ENCODE measurements at places on chromosomes 6 and 20.

DNA sequence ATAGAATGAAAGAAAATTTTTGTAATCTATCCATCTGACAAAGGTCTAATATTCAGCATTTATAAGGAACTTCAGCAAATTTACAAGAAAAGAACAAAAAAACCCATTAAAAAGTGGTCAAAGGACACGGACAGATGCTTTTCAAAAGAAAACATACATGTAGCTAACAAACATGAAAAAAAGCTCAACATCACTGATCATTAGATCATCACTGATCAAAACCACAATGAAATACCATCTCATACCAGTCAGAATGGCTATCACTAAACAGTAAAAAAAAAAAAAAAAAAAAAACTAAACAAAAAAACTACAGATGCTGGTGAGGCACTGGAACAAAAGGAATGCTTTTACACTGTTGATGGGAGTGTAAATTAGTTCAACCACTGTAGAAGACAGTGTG, 837.1 kb downstream of the EPHA7 start:
- DNase-seq, result no peak

- no peak for DNase-seq
These were observed 48.9 kb upstream of the TXNDC5 start for GRCh38 chr6:7959453-7959852.

DNA sequence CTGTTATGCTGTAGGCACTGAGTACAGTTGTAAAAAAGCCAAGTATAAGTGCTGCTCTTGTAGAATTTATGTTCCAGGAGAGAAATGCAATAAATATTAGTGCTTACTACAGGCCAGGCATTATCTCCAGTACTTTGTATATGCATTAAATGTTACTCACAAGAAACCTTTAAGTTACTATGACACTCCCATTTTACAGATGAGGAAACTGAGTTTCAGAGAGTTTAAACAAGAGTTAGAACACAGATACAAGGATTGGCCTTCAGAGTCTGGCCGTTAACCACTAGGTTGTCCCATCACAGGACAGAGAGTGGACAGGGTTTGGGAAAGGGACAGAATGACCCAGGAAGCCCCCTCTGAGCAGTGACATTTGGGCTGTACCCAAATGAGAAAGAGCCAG, 274.4 kb downstream of the ZNF217 start:
- DNase-seq, result no peak

DNA sequence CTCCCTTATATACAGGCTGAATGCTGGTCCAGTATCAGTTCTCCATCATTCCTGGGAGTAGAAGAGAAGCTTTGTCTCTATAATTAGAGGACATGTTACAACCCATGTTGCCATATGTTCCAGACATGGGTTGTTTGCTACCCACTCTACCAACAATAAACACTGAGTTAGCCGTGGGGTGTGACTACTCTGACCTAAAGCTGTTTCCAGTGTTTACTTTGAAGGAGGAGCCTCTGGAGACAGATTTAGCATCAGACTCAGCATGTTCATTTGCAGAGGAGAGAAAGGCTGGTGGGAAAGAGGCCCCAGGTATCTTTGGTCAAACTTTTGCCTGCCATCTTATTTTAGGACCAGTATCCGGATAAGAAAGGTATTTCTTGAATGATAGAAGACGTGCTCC, 157.9 kb upstream of the SNX9 start:
- DNase-seq, result no peak

Measured in suppressor macrophage treated with lipopolysaccharide for 4 hours (primary cell).